KBM-7 (cell line): ENCODE measurements at places on chromosomes 11 and 22.
A peak's percentile ranks its signal among the peaks of the same experiment; 100 is the strongest.

- no peak for DNase-seq
These were observed 1130.0 kb downstream of the DLG2 start for GRCh38 chr11:84497181-84497580.

DNA sequence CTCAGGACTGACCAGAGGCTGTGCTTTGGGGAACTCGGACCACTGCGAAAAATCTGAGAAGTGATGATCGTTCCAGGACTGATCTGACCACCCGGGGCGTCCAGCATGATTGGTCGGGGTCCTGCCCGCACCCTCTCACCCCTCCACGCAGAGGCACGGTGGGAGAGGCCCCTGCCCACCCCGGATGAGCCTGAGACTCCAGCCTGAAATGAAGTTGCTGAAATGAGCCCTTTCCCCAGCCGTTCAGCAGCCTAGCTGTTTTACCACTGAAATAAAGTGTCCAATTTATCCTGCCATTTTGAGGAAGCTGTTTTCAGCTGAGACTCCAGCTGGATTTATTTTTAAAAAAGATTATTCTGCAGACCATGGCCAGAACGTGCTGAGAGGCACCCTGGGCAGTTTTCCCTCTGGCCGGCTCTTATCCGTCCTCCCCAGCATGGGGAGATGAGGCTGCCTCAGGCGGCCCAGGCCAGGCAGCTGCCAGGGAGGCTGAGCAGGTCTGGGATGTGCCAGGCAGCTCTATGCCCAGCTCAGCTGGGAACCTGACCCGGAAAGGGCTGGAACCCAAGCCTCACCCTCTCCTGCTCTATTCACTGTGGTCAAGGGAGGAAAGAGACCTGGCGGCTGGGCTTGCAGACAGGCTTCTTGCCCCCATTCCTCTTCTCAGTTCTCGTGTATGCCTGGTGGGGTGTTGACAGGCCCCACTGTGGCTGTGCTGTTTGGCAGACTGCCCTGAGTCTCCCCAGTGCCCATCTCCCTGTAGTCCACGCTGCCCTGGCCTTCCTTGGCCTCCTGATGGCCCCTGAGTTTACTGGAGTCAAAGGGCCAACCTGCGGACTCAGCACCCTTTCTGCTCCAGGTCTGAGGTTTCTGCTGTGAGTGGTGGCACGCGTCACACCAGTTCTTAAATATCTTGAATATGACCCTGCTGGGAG is 161.0 kb upstream of the B3GAT1 start:
- no peak for DNase-seq

GRCh38 chr11:33234397-33235190 is 22.6 kb upstream of the HIPK3 start:
- peak; percentile 37 for DNase-seq

- no peak for DNase-seq
These were observed 21.2 kb downstream of the PDE2A start for GRCh38 chr11:72652873-72653630.

GRCh38 chr11:112810951-112811350 is 150.3 kb upstream of the NCAM1 start:
- no peak for DNase-seq
